Epithelial cell of esophagus (primary cell): ENCODE measurements at places on chromosomes 3 and 15.

DNA sequence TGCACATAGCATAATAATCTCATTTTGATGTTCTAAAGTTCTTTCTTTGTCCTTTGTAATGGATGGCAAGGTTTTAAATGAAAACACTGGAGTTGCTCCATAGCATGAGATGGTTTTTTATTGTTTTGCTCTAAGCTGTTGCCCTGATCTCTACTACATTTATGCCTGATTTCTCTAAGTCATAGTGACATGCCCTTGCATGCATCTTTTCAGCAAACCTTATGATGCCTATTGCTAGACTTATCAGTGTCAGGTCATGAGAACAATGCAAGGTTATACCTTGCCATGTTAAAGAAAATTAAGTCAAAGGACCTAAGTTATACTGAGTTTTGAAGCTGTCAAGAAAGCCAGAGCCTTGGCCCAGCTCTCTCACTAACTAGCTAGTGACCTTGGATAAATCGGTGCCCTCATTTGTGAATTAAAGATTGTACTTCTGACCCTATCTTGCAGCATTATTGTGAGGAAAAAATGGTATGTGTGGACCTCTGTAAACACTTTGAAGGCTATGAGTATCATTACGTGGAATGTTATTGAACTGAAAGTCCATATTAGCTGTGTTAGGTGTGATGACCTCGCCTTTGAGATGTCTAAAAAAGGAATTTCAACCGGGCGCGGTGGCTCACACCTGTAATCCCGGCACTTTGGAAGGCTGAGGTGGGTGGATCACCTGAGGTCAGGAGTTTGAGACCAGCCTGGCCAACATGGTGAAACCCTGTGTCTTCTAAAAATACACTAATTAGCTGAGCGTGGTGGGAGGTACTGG is 256.4 kb upstream of the UBE2E1 start:
- peak; percentile 69 for DNase-seq

GRCh38 chr15:65416845-65417416 is 5.8 kb downstream of the IGDCC4 start:
- DNase-seq = no peak

DNA sequence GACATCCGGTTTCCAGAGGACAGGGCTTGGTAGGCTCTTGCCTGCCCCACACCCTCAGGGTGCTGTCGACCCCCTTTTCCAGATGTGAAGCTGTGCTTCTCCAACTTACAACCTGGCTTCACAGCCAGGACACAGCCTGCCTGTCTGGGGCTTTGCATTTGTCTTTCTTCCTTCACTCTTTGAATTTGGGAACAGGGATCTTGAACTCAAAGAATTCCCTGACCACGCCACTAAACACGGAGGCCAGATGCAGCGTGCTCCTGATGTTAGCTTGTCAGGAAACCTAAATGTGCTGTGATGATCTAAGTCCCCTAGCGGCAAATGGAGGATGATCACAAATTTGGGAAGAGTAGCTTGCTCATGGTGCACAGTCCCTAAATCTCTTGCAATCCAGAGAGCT is 244.8 kb upstream of the RGMA start:
- no peak for DNase-seq

GRCh38 chr3:188153437-188154013 is 432 bp upstream of the LPP start:
- peak; percentile 87 for DNase-seq

DNA sequence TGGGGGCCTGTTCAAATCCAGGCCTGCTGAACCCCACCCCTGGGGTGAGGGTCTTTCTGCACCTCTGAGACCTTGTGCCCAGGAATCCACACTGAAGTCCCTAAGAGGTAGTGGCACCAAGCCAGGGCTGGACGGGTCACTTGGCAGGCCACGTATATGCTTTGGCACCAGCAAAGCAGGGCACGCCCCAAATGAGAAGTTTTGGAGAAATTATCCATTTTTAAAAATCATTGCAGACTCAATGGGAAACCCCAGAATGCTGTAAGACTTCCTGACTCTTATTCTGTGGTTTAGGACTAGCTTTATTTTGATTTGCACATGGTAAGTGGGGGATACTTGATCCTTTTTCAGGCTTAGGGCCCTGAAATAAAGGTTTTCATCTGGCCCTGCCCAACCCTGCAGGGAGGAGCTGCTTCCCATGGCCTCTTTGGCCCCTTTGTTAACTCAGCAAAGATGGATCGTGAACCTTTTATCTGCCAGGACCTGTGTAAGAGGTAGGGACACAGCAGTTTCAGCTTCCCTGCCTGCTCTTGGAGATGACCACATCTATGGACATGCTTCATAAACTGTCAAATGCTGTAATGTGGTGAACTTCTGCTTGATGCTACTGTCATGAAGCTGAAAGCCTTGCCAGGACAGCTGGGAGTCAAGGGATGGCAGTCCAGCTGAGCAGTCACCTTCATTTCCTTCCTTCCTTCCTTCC is 88.0 kb downstream of the HMG20A start:
- DNase-seq = no peak

- DNase-seq = no peak
Observed at GRCh38 chr3:79881431-79881830, 113.6 kb upstream of the ROBO1 start.

DNA sequence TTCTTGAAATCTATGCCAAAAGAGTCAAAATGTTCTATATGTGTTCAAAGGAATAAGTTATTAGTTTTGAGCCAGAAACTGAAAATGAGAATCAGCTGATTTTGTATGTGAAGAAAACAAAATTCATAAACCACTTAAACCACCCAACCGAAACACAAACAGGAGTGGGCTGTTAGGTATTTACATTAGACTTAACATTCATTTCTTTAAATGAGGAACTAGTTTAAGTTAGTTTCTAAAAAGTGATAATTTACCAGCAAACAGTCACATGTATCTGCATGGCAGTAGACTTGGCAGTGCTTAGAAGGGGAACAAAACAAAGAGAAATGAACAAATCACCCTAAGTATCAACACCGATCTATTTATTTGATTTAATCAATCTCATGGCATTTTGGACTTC is 128.0 kb downstream of the GMNC start:
- DNase-seq = no peak

GRCh38 chr3:133987948-133988484 is 41.7 kb downstream of the SLCO2A1 start:
- DNase-seq = no peak

DNA sequence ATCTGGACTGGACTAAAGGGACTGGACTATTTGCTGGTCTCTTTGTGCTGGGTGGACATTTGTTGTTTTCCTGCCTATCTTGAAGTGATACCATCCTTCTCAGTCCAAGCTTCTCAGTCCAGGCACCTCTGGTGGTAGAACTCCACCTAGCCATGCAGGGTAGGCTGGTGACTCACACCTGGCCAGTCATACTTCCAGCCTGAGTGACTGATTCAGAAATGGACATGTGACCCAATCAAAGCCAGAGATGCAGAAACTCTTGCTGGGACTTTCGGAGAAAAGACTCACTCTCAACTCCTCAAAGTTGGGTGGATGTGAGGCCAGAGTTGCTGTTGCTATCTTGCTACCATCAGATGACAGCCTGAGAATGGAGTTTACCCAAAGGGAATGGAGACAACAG is 5.6 kb upstream of the ASB14 start:
- DNase-seq = peak; percentile 90

GRCh38 chr3:141783632-141784031 is 20.4 kb downstream of the GRK7 start:
- no peak for DNase-seq

DNA sequence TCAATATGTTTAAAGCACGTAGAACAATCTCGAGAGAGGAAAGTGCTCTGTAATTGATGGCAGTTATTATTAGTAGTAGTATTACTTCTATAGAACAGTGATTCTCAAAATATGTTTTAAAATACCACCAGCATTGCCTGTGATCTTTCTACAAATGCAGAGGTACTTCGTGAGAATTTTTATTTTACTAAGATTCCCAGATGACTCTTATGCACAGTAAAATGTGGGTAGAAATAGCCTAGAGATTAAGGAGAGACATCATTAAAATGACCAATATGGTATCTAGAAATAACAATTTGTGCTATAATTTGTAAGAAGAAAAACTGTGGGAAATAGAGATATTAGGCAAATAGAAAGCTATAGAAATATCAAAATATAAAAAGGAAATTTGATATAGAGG is 157.9 kb downstream of the SUCNR1 start:
- DNase-seq = no peak

DNA sequence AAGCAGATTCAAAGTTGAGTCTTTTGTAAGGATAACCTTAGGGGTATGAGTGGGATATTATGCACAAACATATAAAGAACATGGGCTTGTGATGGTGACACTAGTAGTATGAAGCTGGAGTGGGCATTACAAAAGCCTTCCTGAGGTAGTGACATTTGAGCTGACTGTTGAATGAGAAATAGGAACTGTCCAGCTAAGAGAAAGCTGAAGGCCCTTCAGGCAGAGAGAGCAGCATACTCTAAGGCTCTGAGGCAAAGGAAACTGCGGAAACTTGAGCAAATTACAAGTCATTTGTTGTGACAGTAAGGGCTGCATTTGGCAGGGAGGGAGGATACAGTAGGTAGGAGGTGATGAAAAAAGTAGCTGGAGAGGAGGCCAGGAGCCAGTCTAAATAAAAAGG is 190.7 kb upstream of the CD96 start:
- DNase-seq = peak; percentile 20

DNA sequence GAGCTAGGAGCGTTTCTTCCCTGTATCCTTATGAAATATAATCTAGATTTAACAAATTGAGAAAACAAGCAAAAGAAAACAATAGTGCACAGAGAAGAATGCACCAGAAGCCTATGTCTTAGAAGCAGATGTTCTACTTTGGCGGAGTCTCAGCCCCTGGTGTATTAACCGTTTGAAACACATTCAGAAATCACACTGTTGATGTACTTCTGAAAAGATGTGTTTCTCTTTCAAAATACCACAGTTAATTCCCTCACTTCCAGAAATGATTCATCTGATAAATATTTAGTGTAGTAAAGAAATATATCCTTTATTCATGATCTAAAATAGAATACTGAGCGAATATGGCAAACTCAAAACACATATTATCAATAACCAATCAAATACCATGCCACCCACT is 77.7 kb downstream of the CBLB start:
- DNase-seq = no peak

- DNase-seq = no peak
Observed at GRCh38 chr15:68375191-68375631, 56.8 kb downstream of the ITGA11 start.
